ENCODE measurements at places on chromosomes 7 and 10.

DNA sequence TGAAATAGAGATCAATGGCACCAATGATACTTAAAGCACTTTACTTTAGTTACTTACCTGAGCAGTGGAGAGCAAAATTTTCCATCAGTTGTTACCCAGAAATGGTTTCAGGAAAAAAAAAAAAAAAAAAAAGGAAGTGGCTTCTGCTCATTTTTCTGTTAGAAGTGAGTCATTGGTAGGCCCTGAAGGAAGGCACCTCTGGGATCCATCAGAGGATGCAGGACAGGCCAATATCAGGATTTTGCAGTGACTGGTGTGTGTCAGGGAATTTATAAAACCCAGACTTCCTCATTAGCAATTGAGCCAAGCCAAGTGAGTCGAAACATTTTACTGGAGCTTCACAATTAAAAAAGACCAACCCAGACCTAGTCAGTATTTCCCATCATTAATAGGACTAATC lies 2.3 kb upstream of the SMIM30 start:
- no peak for DNase-seq

DNA sequence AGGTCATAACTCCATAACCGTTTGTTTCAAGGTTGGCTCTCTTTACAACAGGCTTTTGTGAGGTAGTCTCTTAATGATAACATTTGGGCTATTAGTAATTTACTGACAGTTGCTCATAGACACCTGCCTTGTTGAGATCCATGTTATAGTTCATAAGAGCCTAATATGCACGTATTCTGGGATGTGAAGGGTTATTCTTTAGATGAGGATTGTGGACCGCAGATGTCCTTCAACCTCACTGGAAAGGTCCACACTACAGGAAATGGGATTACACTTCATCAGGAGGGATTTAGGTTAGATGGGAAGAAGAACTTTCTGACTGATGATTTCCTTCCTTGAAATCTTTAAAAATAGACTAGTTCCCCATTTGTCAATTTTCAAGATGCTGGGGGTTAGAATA lies 62.8 kb downstream of the SAMD9 start:
- DNase-seq = peak; percentile 22

- DNase-seq = peak; percentile 34
These were observed 171.5 kb upstream of the ADCY1 start for GRCh38 chr7:45402480-45403218.

DNA sequence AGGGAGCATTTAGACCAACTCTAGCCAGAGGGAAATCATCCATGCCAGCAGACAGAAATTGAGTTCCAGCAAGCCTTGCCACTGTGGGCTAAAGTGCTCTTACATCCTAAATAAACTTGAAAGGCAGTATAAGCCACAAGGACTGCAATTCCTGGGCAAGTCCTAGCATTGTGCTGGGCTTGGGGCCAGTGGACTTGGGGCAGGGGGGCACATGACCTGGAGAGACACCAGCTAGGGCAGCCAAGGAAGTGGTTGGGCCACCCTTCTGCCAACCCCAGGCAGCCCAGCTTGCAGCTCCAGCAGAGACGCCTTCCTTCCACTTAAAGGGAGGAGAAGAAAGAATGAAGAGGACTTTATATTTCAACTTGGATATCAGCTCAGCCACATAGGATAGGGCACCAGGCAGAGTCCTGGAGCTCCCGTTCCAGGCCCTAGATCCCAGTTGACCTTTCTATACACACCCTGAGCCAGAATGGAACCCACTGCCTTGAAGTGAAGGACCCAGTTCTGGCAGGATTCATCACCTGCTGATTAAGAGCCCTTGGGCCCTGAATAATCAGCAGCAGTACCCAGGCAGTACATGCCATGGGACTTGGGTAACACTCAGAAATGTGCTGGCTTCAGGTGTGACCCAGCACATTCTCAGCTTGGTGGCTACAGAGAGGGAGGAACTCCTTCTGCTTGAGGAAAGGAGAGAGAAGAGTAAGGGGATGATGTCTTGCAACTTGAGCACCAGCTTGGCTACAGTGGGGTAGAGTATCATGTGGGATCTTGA lies 153.0 kb downstream of the GNAI1 start:
- DNase-seq = no peak

DNA sequence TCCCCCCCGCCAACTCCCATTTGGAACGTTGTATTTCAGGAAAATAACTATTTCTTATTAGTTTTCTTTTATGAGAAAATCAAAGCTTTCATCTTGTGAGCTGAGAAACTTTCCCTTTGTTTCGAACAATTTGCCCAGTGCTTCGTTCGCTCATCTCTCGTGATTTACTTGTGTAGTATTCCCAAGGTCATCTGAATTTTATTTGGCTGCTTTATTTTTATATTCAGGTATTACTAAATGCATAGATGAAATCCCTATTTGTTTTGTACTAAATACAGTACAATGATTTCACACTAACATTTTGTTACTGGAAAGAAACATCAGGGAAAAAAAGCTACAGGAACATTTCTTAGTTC lies 12.0 kb upstream of the EBLN1 start:
- peak; percentile 33 for DNase-seq

GRCh38 chr7:104341546-104341945 lies 13.1 kb downstream of the LHFPL3 start:
- no peak for DNase-seq

- no peak for DNase-seq
These were observed 20.5 kb upstream of the GATA3 start for GRCh38 chr10:8033812-8034465.

- no peak for DNase-seq
These were observed 954.3 kb upstream of the MBL2 start for GRCh38 chr10:53726921-53727320.

- no peak for DNase-seq
These were observed 32.4 kb downstream of the SLIT1 start for GRCh38 chr10:97153270-97153850.

- no peak for DNase-seq
These were observed 1.8 kb downstream of the MMRN2 start for GRCh38 chr10:86955501-86956194.

DNA sequence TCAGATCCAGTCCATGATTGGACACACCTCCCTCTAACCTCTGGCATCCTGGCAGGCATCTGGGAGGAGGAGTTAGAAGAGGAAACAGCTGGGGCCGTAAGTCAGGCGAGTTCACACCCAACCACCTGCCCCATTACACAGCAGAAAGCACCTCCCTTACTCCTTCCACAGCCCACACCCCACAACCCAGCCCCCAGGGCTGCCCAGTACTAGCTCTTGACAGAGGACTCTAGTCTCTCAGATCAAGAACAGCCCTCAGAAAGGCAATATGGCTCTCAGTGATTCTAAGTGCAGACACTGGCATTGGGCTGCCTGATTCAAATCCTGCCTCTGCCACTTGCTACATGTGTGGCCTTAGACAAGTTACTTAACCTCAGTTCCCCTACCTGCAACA lies 34.1 kb downstream of the KCNMA1 start:
- peak; percentile 33 for DNase-seq

DNA sequence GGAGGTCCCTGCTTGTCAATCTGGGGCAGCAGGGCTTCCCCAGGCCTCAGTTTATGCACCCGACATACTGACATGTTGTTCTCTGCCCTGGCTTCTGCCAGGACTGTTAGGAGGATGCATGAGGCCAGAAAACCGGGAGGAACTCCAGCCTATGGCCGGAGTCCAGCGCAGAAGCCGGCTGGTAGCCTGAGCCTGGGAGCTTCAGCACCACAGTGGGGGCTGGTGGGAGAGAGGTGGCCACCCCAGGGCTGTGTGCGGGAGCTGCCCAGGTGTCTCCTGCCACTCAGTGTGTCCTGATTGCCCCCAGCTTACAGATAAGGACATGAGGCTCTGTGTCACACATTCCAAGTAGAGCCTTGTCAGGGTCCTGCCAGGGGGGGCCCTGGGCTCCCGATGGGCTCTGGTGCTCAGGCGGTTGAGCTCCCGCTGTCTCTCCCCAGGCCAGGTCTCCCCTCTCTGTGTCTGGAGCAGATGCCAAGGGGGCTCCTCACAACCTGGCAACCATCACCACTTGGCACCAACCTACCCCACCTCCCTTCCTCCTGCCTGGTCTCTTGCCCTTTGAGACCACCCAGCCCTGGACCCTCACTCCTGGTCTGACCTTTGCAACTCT lies 32.3 kb downstream of the PPIF start:
- no peak for DNase-seq

DNA sequence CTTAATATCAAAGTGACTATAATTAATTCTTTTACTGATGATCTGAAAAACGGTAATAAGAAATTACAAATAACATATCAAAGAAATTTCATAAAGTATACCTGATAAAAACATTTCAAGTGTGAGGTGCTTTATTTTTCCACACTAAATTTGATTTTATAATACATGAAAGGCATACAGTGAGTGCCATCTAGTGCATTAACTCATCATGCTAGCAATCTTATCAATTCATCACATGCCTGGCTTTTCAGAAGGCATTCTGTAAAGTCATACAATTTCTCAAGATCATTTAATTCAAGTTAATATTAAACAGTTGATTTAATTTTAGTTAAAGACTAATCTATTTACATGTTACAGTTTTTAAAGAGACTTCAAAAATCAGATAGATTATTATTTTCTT lies 1020.9 kb downstream of the GATA3 start:
- DNase-seq = no peak

- DNase-seq = peak; percentile 78
These were observed 118.9 kb downstream of the APBB1IP start for GRCh38 chr10:26556748-26557640.

DNA sequence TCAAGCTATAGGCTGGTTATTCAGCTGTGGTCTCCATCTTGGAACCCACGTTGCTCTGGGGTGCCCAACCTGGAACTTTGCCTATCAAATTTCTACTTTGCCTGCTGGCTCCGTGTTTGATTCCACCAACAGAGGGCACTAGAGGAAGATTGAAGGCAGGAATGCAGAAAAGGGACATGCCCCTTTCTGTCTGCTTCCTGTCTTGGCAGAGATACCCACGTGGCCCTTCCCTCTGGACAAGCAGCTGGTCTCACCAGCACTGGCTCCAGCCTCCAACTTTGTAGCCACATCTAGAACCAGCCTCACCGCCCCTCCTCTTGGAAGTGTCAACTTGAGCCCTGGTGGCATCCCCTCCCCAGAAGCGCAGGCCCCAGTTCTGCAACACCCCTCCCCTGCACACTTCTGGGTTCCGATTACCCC lies 52.1 kb upstream of the ZNF438 start:
- peak; percentile 87 for DNase-seq

DNA sequence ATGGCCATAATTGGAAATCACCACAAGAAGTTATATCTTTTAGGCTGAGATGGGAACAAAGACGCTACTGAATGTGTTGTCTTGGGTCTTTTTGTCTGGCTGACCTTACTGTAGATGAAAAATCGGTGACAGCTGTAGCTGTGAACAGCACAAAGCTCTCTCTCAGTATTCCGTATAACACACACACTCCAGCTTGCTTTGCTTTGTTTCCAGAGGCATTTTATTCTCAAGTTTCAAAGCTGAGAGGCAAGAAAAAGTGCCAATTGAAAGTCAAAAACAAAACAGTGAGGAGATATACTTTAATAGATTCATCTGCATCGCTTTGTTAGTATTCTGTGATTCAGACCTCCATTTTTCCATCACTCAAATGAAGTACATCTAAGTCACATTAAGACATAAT lies 39.6 kb upstream of the CABCOCO1 start:
- DNase-seq = no peak

DNA sequence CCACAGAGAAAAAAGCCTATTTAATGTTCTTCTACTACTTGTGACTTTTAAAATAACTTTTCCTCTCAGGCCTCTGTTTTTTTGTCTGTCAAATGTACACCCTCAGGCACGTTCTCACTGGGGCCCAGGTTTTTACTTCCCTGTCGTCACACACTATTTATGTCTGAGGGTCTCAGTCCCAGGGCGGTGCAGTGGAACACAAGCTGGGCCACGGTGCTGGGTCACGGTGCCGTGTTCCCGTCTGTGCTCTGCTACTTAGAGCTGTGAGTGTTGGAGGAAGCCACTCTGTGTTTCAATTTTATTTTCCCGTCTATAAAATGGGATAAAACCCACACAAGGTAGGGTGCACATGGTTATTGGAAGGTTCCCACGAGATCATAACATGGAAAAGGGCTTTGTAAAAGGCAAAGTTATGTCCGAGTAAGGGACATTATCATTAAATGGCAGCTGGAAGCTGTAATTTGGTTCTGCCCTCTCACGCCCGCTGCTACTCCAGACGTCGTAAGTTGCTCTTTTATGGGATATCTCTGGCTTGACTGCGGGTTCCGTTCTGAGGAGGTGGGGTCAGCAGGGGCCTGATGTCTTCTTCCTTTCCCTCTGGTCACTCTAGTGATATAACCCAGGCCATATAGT lies 25.2 kb downstream of the ZNF775 start:
- peak; percentile 66 for DNase-seq

GRCh38 chr7:150830937-150831336 lies 21.4 kb upstream of the AOC1 start:
- DNase-seq = no peak

GRCh38 chr10:130809761-130810515 lies 501.6 kb downstream of the TCERG1L start:
- DNase-seq = no peak

- no peak for DNase-seq
These were observed 185.5 kb downstream of the BMPER start for GRCh38 chr7:34090816-34091215.

DNA sequence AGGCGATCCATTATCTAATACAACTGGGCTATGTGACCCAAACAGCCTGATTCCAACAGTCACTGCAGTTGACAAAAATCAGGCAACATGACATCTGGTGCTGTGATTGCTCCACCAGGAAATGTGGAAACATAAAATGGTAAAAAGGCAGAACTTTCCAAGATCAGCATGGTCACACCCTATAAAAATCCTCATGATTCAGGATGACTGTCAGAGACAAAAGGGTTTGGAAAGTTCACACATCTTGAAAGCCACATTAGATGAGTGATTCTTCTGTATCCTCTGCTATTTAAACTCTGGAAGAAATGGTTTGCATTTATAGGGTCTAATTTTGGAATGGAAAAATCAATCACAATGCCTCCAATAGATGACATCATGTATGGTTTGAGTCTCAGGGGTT lies 662.6 kb upstream of the IGFBP3 start:
- no peak for DNase-seq

DNA sequence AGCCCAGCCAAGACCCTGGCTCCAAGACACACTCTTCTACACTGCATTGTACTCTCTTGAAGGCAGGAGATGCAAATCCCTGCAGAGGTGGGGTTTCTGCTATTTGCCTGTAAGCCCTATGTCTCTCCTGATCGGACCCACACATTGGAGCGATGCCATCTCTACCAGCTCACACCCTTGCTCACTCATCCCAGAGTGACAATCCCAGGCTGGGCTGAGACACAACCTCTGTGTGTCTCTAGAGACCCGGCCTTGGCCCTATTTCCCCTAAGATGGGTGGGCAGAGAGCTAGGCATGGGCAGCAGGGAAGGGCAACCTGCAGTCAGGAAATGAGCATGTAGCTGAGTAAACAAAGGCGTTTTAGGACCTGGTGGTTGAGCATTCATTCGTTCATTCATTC lies 25.6 kb downstream of the CCDC3 start:
- no peak for DNase-seq

DNA sequence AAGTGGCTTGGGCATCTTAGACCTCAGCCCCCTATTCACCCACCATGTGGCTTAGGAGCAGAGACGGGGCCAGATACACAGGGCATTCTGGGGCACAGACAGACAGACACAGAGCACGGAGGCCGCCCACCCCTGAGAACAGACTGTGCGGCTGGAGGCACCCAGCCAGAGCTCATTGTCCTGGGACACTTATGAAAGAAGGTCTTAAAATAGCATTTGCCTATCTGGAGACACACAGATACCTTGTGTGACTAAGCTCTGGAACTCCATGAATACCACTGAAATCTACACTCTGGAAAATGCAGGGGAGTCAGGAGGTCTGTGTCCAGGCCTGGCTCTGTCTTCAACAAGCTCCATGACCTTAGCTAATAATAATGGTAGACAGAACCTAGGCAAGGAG lies 41.4 kb upstream of the ADO start:
- no peak for DNase-seq
